Fibroblast of gingiva (primary cell): ENCODE measurements at places on chromosomes 16 and 17.

DNA sequence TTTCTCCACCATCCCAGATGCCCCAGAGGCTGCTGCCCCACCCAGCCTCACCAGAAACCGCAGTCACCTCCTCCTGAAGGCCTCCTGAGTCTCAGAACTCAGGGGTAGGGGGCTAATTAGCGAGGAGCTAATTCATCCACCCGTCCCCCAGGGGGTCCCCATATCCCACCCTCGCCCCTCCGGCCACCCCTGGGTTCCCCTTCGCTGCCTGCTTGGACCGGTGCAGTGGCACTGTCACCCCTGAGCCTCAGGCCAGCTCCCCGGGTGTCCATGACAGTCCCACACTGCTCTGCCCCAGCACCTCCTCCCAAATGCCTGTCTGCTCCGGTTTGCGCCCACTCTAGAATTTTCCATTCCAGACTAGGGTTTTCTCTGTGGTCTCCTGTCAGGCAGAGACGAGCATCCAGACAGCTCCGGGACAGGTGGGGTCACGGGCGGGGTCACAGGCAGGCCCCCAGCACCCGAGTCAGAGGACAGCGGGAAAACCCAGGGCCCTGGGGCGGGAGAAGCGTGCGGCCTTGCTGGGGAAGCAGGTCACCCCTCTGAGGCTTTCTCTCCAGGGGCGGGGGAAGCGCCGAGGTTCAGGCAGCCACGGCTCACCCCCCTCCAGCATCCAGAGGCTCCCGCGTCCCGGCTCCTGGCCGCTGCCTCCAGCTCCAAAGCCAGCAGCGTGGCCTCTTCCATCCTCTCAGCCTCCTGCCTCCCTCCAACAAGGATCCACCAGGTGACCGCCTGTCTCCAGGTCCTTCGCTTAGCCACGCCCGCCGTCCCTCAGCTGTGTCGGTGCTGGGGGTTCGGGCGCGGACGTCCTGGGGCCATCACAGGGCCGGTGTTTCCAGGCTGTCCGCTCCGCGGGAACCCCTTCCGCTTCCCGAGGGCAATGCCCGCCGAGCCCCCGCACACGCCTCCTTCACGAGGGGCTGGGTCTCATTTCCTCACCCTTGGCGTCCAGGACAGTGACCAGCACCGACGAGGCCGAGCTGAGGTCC, 3.1 kb upstream of the PERCC1 start:
- no peak for DNase-seq

DNA sequence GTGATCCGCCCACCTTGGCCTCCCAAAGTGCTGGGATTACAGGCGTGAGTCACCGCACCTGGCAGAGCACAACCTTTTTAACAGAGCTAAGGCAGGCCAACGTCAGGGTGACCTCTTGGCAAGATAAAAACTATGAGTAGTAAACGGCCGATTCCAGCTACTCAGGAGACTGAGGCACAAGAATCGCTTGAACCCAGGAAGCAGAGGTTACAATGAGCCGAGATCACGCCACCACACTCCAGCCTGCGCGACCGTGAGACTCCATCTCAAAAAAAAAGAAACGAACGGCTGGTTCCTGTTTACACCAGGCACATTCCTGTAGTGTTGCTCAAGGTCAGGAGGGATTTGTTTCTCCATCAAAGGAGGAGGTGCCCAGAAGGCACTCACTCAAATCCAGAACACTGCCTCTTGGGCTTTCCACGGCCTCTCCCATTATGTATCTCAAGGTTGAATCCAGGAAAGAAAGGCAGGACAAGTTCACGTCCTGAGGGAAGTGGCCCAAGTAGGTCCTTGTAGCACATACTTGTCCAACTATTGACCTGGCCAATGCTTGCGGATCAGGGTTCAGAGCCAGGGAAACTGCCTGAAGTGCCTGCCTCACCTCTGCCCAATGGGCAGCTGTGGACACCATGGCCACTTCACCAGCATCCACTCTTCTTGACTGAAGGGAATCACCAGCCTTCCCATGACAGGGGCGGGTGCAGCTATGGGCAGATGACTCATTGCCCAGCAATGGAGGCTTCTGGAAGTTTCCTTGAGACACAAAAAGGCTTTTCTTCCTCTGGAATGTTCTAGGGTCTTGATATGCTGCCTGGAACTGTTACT, 13.5 kb downstream of the KNOP1 start:
- DNase-seq, result peak; percentile 88

- no peak for DNase-seq
Observed at GRCh38 chr17:58300336-58300735, 19.6 kb upstream of the MPO start.

- no peak for DNase-seq
Observed at GRCh38 chr16:87552772-87553573, 49.3 kb upstream of the JPH3 start.

DNA sequence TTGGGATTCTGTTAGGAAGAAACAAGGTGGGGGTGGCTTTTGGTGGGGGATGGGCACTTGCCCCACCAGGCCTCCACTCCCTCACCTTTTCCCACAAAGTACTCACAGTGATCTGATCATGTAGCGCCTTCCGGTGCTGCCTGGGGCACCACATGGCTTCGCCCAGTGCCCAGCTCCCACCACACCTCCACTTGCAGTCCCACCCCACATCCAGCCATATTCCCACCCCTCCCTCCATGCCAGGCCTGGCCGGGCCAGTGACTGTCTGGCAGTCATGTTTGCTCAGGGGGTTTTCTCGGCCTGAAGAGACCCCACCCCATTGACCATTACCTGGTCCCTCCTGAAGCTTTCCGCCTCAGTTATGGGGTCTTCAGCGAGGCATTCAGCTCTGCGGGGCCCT, 201.5 kb downstream of the SPECC1 start:
- DNase-seq, result no peak

GRCh38 chr17:40958086-40958953, 8.4 kb downstream of the KRT39 start:
- DNase-seq, result no peak
